Activated gamma-delta T cell treated with Interleukin-2 at 50 U/mL for 16 hours (primary cell): ENCODE measurements at places on chromosomes 3 and 15.

DNA sequence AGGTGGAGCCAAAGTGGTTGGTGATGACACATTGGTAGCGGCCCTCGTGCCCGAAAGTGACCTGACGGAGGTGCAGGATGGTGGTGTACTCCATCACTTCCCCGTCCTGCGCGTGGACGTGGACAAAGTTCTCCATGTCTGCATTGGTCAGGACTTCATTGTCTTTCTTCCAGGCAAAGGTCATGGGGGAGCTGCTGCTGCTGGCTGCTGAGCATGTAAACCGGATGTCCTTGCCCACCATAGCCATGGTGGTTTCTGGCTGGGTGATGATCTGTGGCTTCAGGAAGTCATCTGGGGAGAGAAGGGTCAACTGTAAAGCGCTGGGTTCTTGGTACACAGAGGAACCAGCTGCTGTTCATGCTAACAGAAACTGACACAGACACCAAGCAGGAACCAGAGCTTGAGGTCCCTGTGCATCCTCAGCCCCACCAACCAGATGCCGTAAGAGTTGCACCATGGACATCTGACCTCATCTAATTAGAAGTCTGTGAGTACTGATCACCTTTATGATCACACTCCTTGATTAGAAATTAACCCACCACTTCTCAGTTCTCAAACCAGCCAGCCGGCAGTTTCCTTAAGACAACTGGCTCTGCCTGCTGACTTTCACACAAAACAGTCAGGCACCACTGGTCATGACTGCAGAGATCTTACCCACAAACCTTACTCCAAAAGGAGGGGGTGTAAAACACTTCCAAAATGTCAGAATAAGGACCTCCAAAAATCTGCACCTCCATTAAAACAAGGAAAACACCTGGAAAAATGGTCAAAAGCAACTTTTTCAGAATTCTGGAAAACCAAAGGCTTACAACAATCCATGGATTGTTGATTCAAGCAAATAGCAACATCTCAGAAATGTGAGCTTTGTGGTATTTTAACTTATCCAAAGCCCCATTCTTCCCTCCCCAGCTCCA is 114.6 kb downstream of the LRIG1 start:
- DNase-seq: no peak

GRCh38 chr3:81048058-81048665 is 713.3 kb downstream of the GBE1 start:
- DNase-seq: no peak

- peak; percentile 21 for DNase-seq
Measured at GRCh38 chr3:109023656-109024254, 70.1 kb upstream of the GUCA1C start.

- DNase-seq: no peak
Measured at GRCh38 chr3:185757176-185757575, 67.7 kb downstream of the IGF2BP2 start.

- no peak for DNase-seq
Measured at GRCh38 chr3:18027161-18027939, 284.9 kb upstream of the TBC1D5 start.

DNA sequence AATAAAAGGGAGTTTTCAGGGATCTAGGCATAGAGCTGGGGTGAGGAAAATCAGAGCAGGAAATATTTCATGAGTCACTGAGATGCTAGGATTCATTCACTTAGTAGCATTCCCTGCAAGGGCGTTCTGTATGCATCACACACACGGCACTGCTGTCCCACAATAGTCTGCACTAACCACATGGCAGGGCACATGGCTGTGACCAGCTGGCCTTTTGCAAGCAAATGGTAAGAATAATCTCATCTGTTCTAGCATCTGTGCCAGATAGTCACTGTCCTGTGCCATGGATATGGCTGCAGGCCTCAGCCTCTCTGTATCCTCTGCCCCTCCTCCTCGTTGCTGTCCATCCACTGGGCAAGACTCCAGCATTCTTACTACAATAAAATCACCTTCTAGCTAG is 37.8 kb downstream of the BOC start:
- DNase-seq: no peak

- DNase-seq: no peak
Measured at GRCh38 chr3:32009957-32010356, 28.4 kb downstream of the ZNF860 start.

- no peak for DNase-seq
Measured at GRCh38 chr3:40719660-40720287, 195.0 kb downstream of the ZNF621 start.

GRCh38 chr15:42286445-42287029 is 13.3 kb upstream of the TMEM87A start:
- DNase-seq: no peak

DNA sequence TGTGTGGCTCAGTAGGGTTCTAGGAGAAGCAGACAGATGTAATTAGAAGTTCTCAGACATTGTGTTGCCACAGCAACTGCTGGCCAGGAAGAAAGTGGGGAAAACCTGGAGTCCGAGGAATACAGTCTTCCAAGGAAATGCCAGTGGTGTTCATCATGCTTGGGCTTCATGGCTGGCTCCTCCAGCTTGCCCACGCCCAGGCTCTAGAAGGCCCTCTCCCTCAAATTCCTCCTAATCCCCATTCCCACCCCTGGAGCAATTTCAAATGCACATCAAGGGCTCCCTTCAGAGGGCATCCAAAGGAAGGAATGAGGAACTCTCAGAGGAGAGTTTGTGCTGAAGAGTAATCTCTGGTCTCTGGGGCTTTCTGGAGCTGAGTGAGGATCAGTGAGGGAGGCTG is 21.9 kb downstream of the FSTL1 start:
- DNase-seq: no peak

DNA sequence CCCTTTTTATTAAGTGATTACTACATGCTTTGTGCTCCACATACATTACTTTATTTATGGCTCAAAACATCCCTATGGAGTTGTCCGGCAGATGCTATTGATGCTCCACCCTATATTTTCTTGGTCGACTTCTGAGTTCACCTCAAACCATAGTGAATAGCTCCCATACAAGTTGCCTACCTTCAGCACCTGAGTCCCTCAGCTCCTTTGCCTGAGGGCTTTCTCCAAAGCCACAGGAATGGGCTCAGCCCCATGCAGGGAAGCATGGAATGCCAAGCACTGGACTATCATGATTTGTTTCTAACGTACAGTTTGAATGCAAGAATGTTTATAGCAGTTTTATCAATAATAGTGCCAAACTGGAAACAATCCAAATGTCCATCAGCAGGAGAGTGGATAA is 124.8 kb upstream of the TNIK start:
- no peak for DNase-seq

GRCh38 chr3:24434651-24435050 is 60.0 kb downstream of the THRB start:
- no peak for DNase-seq

GRCh38 chr3:196585044-196585757 is 16.7 kb downstream of the FBXO45 start:
- no peak for DNase-seq

GRCh38 chr15:63899193-63899592 is 65.4 kb upstream of the HERC1 start:
- no peak for DNase-seq

DNA sequence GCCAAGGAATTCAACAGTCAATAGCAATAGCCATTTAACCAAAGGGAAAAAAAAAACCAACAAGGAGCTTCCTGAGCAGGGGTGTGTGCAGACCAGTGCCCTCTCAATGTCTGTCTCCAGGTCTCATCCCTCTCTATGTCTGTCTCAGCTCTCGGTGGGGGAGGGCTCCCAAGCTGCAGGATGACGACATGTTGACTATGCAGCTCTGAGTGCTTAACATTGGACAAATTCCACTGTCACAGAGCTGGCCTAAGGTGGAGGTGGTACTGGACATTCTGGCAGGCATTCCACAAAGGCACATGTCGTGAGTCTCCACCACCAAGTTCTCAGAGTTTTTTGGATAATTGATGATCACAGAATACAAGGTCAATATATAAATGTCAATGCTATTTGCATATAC is 2.0 kb upstream of the CAPN7 start:
- no peak for DNase-seq

GRCh38 chr3:128573707-128574162 is 76.9 kb downstream of the RPN1 start:
- no peak for DNase-seq

DNA sequence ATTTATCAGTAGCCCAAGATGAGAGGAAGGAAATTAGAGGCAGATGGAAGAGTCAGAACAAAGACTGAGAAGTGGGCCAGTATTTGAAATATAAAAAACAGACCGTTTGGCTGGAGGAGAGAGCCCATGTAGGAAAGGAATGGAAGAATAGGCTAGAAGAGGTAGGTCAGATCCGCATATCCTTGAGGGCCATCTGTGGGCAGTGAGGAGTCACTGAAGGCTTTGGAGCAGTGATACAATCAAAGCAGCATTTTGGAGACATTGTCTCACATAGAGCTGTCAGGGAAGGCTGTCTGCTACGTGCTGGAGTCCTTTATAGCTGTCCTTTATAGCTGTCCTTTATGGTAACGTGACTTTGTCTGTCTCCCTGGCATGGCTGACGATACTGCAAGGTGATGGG is 92.0 kb upstream of the VEPH1 start:
- DNase-seq: no peak

- no peak for DNase-seq
Measured at GRCh38 chr3:11553436-11554235, 90.1 kb downstream of the VGLL4 start.

GRCh38 chr3:164641071-164641470 is 437.2 kb downstream of the SI start:
- no peak for DNase-seq

- no peak for DNase-seq
Measured at GRCh38 chr3:37922721-37923568, 61.3 kb downstream of the CTDSPL start.

DNA sequence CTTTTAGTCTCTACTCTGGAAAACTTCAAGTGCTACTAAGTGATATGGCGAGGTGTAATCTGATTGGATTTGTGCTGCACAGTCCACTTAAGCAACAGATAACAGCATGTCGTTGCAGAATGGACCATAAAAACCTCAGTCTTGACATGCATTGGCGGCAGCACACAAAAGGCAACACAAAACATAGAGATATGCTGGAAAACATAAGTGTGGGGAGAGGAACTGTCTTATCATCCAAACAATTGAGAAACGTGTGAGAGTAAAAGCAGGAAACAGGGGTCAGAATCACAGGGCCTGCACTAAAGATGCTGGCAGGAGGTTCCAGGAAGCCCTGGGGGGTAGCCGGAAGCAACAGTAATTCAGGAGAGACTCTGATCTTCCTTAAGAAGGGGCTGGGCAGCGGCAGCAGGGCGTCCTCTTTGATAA is 82.1 kb downstream of the CGNL1 start:
- no peak for DNase-seq

GRCh38 chr15:95208988-95209387 is 977.6 kb downstream of the MCTP2 start:
- DNase-seq: no peak

DNA sequence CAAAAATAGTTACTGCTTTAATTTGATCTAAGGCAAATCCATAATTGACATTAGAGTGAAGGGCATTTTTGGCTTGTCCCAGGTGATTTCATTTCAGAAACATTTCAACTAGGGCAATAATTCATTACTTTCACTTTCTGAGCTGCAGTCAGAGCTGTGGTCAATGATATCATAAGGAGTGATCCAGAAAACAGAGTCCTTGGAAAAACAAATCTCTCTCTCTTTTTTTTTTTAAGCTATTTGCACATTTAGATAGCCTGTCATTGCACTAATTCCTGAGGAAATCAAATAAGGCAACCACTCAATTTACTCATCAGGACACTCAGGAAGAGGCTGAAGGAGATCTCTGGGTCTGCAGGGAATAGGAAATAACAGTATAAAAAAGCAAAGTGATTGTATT is 269.5 kb upstream of the LRRC3B start:
- DNase-seq: no peak

DNA sequence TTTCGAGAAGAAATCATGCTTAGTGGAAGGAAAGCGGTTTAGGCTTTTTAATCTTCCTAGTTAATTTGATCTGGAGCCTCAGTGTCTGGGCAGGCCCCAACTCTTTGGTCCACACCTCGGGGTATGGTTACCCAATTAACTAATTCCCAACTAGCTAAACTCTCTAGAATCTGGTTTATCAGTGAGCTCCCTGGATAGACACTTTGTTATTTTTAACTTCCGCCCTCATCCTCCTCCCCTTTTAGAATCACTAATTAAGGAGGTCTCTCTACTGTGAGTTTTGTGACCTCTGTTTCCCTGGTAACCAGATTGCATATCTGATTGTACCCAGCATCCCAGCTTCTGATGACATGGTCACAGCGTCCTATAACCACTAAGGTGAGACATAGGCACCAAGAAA is 112.2 kb downstream of the RARB start:
- no peak for DNase-seq

- no peak for DNase-seq
Measured at GRCh38 chr3:5757213-5757804, 569.8 kb downstream of the EDEM1 start.

DNA sequence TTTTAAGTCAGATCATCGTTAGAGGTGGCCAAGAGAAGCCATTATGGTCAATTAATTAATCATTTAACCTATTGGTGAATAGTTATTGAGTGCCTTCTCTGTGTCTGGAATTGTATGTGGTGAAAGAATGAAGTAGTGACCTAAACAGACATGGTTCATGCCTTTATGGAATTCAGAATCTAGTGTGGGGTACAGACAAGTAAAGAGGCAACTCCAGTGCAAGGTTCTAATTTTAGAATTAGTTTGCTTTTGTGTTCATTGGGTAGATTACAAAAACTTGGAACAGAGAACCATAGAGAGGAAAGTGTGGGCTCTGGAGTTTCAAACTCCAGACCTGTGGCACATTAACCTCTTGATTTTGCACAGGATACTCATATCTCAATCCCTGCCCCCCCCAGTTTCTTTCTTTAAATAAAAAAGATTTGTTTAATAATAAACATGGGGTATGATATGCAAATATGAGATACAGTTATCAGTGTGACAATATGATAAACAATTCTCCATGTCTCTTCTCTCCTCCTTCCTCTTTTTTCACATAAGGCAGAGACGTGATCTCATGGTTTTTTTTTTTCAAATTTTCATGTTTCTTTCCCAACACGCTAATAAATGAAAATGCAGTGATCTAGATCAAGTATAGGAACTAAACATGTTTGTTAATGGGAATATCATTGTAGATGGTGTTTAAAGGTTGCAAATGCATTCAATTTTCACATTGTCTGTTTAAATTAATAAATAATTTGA is 117.9 kb downstream of the MITF start:
- no peak for DNase-seq

- no peak for DNase-seq
Measured at GRCh38 chr3:184343200-184343876, 5.9 kb downstream of the FAM131A start.

DNA sequence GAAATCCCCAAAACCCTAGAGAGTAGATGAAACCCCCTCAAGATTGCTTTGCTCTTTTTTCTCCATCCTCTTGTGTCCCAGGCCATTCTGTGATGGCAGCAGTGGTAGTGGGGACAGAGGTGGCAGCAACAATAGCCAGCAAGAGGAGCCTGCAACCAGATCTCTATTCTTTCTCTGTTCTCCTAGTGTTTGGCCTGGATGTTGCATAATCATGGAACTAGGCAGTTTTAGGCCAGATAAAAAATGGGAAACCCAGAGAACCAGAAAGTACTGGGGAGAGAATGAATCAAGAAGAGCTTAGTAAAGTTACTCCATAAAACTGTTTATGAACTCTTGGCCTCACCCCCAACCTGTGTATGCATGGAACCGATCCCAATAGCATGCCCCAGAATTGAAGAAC is 52.3 kb downstream of the CTNNB1 start:
- DNase-seq: no peak

GRCh38 chr3:106692624-106693023 is 684.6 kb upstream of the CCDC54 start:
- DNase-seq: no peak

GRCh38 chr15:51687565-51687964 is 6.3 kb downstream of the SCG3 start:
- DNase-seq: no peak

- DNase-seq: no peak
Measured at GRCh38 chr3:138625707-138626365, 17.3 kb downstream of the FAIM start.
